ENCODE measurements at places on chromosomes 2 and 18.
A peak's percentile ranks its signal among the peaks of the same experiment; 100 is the strongest.

DNA sequence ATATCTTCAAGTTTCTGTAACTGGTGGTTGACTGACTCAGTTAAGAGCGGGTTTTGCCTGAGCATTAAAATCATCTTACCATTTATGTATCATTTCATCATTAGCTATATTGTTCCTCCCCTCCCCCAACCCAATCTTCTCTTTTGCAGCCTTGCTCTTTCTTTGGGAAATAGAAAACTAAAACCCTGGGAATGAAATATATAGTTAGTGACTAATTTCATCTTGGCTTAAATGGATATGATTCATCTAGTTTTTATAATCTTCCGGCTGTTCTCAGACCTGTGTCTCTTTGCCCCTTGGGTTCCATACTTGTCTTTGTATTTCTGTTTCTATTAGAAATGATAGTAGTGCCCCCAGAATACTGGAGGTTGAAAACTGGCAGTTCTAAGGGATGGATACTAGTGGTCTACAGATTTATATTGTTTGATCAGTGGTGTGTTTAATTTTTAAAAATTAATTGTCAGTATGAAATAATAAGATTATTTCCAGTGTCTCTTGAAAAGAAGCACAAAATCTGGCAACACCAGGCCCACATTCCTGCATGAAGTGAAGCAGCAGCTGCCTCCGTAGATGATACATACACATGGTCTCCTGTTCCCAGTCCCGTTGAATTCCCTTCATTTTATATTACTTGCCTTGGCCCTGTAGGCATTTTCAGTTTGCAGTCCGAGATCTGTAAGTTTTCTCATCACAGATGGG lies 44.5 kb downstream of the PHLPP1 start:
- peak; percentile 30 for DNase-seq

DNA sequence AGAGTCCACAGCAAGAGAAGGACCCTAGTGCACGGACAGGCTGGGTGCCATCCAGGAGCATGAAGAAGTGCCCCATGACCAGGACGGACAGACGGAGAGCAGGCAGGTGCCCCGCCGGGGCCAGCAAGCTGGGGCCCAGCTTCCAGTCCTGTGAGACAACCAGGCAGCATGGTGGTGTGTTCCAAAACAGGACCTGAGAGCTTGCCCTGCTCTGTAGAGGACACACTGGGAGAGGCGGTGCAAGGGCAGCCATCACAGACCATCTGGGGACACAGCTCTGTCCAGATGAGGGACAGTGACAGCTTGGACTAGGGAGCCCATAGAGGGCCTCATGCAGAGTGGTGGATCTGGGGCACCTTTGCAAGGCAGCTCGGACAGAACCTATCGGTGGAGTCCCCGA lies 279.8 kb downstream of the EIPR1 start:
- no peak for DNase-seq

- peak; percentile 83 for DNase-seq
Observed at GRCh38 chr2:219058541-219059374, 2.0 kb downstream of the IHH start.

DNA sequence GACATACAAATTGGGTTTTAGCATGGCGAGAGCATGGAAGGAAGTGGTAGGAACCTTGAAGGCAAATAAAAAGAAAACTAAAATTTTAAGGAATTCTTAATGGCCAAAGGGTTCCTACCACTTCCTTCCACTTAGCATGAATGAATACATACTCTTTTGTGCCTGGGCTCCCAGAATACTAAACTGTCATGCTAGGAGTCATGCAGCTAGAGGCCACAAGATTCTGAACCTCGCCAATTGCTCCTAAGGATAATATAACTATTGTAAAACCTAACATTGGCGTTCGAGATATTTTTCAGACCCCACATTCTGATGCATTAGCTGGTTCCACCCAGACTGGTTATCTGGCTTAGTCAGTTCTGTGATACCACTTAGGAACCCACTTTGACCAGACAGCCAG lies 38.6 kb upstream of the ARHGAP25 start:
- no peak for DNase-seq

DNA sequence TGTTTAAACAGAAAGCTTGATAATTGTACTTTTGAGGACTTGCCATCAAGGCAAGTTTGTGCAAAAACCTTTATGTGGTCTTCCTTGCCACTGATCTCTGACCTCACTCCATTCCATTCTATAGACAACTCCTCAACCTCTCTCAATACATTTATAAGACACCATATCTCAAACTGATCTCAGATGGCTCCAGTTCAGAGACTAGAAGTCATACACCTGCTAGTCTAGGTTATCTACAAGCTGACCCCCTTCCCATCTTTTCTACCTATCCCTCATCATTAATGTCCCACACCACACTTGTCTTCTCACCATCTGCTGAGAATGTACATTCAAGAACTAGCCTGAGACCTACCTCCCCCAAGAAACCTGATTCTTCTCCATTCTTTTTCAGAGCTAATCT lies 113.1 kb downstream of the METTL8 start:
- DNase-seq, result no peak

Data from GM03348 (cell line).